ENCODE measurements at places on chromosomes 12 and 14.

- no peak for DNase-seq
These were observed 25.1 kb downstream of the SOCS2 start for GRCh38 chr12:93597608-93598007.

- DNase-seq = no peak
These were observed 7.7 kb upstream of the AMN1 start for GRCh38 chr12:31736472-31736871.

DNA sequence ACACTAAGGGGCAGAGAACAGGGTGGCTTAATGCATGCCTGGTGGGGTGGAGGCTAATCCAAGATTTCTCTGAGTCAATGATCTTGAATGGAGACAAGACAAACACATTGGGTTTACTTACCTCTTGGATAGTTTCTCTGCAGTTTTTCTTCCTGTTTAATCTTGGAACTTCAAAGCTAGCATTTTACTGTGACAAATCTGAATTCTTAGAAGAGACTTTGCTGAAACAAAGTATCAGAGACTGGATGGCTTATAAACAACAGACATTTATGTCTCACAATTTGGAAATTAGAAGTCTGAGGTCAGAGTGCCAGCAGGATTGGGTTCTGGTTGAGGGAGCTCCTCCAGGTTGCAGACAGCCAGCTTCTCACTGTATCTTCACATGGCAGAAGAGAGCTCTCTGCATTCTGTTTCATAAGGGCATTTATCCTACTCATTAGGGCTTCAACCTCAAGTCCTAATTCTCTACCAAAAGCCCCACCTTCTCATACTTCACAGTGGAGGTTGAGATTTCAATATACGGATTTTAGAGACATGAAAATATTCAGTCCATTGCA lies 921.8 kb downstream of the VRK1 start:
- DNase-seq = no peak

- DNase-seq = no peak
These were observed 3.7 kb upstream of the KRT2 start for GRCh38 chr12:52655720-52656124.

- DNase-seq = no peak
These were observed 45.2 kb upstream of the BAZ1A start for GRCh38 chr14:34920339-34920738.

- no peak for DNase-seq
These were observed 21.2 kb downstream of the FGF6 start for GRCh38 chr12:4424422-4424821.

DNA sequence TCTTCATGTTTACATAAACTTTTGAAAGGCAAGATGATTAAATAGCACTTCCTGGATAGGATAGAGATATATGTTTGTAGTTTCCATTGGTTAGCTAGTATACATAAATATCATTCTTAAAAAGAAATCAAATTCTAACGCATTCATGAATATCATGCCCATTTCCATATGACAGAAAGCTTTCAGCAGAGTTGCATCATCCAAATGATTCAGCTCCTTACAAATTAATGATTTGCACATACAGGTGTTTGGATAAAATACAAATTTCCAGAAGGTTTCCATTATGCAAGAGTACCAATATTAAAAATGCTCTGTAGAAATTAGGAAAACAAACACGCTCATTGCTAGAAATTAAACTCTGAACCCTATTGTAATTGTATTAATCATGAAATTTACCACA lies 264.4 kb downstream of the FOXG1 start:
- DNase-seq = no peak

DNA sequence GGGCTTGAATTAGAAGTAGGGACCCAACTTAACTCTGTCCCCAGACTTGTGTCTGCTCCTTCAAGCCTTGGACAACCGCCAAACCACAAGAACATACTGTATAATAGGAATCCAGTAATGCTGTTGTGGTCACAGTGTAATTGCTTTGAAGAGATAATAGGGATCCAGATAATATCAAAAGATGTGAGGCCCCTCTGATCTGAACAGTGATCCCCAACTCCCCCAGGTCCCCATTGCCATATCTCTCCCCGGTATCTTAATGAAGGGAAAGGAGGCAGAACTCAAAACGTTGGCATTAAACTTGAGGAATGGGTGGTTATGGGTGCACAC lies 8.5 kb upstream of the PLEKHH1 start:
- no peak for DNase-seq

GRCh38 chr12:28104903-28105864 lies 85.1 kb upstream of the CCDC91 start:
- DNase-seq = no peak

GRCh38 chr14:103624860-103625259 lies 4.2 kb upstream of the KLC1 start:
- peak; percentile 67 for DNase-seq

DNA sequence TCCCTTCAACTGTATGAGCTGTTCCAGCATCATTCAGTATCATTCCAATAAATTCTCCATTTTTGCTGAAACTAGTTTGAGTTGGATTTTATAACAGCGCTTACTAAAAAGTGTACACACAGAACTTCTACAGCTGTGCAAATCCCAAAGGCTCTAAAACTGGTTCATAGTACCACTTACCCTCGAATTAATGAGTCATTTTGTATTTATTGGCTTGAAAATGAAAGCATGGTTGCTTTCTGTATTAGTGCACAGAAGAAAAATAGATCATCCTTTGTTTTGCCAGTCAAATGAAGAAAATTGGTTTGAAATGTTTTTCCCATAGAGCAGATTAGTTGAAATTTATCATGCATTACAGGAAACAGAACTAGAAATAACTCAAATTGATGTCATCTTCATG lies 268.3 kb upstream of the CPNE8 start:
- no peak for DNase-seq

GRCh38 chr12:115010324-115010995 lies 326.5 kb upstream of the TBX3 start:
- no peak for DNase-seq

GRCh38 chr12:75205558-75205957 lies 4.1 kb downstream of the KCNC2 start:
- no peak for DNase-seq
